ENCODE measurements at places on chromosomes 5 and 9.

DNA sequence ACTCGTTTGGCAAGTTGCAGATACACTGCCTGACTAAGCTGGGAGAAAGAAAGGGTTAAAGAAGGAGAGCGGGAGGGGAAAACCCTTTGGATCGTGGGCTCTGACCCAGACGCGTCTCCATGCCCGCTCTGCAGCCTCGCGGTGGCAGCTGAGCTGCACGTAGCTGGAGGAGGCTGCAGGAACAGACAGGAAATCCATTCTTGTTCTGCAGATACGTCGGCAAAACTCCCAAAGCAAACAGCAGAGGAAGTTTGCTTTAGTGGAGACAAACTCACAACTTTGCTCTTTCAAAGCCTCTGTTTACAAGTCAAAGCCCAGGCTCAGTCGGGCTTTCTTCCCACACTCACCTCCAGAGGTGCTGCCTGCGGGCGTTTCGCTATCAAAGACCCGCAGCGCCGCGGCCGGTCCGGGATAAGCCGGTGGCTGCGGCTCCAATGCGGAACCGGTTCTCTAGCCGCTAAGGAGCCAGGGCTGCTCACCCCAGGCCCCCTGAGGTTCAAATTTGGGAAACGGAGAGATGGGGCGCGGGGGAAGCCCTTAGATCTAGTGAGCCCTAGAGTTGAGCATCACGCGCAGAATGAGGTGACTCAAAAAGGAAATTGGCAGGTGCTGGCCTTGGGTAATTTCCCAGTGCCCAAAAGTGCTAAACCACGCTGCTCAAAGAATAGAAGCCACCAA, 60.7 kb downstream of the MAT2B start:
- DNase-seq, result no peak

DNA sequence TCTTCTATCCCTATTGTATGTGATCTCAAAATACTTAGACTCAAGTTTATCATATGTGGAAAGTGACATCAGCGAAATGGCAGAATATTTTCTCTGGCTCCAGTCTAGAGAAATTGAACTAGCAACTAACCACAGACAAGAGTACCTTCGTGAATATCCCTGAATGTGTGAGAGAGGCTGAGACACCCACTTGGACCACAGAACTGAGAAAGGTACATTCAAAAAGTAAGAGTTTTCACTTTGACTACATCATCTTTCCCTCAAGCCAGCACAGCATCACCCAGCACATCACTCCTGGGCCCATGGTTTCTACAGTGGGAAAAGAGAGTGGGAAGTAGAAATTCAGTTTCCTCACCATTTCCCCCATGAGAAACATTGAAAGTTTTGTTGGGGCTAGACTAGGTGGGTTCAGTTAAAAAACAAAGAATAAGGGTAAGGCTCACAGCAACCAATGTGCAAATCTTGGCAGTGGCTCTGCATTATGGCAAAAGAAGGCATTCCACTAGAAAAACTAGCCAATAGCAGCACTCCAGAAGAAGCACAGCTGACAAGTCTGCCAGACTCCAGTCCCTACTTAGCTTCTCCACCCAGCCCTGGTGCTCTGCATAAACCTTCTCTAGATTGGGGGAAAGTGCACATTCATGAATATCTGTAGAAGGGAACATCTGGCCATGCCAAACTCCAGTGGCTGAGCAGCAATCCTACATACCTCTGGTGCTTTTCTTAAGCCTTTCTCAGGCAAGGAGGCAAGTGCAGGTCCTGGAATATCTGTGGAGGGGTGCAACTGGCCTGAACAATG, 225.6 kb upstream of the VLDLR start:
- DNase-seq, result no peak

- no peak for DNase-seq
These were observed 25.2 kb downstream of the TDRD7 start for GRCh38 chr9:97437051-97437600.

GRCh38 chr5:159509002-159509660, 178.8 kb upstream of the IL12B start:
- no peak for DNase-seq

- no peak for DNase-seq
These were observed 1043.6 kb upstream of the WWC1 start for GRCh38 chr5:167247816-167248215.

DNA sequence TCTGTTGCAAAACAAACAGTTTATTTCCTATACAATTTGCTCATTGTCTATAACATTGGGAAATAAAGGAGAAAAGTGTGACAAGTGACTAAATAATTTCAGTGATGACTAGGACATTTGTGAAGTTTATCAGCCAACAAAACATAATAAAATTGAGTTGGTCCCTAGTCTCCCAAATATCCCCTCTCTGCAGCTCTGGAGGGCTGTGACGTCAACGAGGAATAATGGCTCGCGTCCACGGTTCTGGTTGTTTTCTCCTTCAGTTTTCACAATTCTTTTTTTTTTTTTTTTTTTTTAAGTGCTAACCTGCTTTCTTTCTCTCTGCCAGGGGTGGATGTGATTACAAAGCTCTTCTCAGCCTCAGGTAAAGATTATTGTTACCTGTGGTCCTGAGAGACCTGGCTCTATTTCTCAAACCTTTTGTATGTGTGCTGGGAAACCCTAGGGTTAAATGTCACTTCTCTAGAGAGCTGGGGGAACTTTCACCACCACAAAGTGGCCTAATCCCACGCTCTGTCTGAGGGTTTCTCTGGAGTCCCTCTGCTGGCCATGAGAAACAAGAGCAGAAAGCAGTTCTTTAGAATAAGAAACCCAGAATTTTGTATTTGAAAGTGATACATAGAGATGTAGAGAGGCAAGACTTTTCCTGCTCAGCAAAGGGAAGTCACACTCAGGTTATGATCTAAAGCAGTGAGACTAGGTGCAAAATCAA, 36.2 kb upstream of the ANKRD55 start:
- DNase-seq, result no peak

All from renal cortex interstitium (tissue), 15 donors.